ENCODE measurements at places on chromosomes 3 and 15.

DNA sequence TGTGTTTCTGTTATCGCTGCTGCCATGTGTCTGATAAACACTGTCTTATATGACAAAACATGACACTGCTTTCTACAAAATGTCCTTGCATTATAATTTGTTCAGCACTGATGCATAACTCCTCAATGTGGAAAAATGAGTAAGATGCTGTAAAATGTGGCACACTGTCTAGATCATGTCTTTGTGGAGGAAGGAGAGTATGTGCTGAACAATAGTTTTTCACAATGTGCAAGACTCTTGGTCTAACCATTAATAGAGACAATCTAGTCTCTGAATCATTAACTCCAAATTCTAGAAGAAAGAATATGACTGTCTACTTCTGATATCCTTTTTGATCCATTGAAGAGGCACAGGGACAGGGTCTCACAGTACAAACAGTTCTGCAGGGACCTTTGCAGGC lies 127.9 kb upstream of the RARB start:
- no peak for DNase-seq

DNA sequence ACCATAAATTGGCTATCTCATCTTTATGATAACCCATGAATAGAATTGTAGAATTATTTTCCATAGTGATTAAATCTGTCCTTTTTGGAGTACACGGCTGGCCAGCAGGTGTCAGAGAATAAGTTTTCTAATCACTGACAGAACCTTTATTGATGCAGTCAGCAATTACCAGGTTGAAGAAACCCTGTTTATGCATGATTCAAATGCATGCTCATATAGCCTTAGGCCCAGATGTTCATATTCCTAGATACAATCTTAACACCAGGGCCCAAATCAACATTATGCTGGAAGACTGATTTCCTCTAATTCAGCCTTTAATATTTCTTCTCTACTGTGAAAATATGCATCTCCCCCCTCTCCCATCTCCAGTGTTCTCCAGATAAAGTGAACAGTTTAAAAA lies 243.5 kb upstream of the DCBLD2 start:
- no peak for DNase-seq

DNA sequence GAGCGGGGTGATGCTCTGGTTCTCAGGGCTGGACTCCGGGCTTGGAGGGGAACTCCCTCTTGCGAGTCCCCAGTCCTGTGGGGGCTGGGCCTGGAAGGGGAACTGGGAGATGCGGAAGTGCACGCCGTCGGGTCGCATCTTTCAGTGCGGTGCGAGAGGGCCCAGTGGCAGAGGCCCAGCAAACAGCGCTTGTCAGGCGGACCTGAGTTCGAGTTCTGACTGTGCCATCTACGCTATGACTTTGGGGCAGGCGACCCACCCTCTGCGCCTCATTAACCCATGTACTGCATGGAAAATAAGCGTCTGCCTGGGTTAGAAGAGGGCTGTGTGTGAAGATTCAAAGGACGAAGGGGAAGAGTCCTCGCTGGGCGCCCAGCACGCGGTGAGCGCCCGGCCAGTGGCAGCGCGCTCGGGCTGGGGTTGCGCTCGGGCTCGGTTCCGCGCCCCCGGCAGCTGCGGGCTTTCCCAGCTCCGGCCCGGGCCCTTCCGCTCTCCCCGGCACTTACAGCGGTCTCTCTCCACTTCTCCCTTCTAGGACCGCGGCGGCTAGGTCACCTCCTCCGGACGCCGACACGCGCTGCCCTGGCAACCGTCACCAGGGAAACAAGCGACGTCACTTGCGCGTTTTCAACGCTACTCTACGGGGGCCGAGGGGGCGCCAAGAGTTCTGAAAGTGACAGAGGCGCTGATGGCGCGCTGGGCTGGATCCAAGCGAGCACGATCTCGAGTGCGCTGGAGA lies at the start of gene CCDC13:
TSS of gene CCDC13 (minus strand) at position 584 of the 739 bp plus-strand sequence. CDS start 14,908 bp downstream, outside the sequence.
- DNase-seq, result peak; percentile 68

- DNase-seq, result no peak
Measured at GRCh38 chr3:73259856-73260255, 198.4 kb downstream of the EBLN2 start.

DNA sequence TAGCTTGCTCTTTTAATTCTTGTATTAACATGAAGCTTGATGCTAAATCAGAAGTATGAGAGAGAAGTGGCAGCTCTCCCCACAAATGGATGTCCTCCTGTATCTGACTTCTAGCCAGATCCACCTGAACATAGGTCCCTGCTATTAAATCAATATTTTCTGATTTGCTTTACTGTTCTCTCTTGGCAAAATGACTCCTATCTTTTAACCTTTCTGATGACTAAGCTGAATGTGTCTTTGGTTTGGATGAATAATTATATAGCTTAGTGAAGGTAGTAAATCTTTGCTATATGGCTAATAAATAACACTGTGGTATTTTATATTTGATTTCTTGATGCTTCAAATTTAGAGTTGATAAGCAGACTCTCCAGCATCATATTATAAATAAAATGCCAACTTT lies 28.3 kb upstream of the ARL14 start:
- DNase-seq, result no peak

DNA sequence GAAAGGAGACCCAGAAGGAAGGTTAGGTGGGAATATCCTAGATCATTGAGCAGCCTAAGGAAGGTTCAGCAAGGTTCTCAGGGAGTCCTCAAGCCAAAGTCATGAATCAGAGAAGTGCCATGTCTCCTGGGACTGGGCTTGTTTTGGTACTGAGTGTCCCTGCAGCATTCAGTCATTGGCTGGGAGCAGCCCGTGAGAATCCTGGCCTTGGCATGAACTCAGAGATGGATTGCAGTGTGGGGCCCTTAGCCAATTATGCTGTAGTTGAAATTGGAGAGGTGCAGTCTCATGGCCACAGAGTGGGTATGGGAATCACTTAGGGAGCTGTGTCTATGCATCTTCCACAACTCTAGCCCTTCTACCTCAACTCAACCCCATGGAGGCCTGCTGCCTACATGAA lies 17.0 kb upstream of the PPM1L start:
- DNase-seq, result no peak

DNA sequence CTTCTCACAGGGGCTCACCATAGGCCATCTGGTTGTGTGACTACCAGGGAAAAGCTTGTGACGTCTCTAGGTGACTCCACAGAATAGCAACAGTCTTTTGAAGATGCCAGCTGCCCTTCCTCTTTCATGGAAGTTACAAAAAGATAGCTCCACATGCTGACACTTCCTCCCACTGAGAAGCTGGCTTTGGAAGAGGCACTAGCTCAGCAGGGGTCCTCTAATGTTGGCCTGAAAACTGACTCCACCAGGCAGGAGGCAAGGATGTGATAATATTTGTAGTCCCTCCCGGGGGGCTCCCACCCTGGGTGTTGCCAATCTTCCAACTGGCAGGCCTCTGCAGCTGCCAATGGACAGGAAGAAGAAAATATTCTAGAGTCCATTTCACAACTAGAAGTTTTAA lies 343.5 kb downstream of the NEK10 start:
- no peak for DNase-seq

DNA sequence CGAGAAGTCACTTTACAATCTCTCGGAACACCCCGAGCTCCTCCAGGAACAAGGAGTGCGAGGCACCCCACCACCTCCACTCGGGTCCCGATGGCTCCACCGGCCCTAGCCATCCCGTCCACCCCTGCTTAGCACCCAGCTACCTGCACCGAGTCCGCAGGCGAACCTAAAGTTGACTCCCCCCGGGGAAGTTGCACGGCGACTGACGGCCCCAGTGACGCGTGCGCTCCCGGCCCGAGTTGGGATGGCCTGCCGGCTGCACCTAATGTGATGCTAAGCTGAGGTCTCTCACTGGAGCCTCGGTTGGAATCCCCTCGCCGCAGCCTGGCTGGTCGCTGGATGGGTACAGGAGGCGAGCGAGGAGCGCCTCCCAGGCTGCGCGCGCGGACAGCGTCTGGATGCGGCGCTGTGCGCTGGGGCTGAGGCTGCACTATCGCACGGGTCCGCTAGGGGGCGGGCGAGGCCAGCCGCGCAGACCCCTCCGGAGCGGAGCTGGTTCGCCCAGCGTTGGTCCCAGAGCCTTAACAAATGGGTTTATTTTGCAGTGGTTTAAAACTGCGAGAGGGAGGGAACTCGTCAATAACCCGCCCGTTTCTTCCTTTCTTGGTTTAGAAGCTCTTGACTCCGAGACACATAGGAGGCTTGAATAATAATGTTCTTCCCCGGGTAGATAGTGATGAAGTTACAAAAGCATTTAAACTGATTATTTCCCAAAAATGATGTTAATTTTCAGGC lies at the start of gene OXTR:
TSS of gene OXTR (minus strand) at position 526 of the 735 bp plus-strand sequence. CDS start 1,426 bp downstream, outside the sequence.
- peak; percentile 13 for DNase-seq

GRCh38 chr3:30042916-30043555 lies 563.4 kb upstream of the TGFBR2 start:
- DNase-seq, result no peak

DNA sequence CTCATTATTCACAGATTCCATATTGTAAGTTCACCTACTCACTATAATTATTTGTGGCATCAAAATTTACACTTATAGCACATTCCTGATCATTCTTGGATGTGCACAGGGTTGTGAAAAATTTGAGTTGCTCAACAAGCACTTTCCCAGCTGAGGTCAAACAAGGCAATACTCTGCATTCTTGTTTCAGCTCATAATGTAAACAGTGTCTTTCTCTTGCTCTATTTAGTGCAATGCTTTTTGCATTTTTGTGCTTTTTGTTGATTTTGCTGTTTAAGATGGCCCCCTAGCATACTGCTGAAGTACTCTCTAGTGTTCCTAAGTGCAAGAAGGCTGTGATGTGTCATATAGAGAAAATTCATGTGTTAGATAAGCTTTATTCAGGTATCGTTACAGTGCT lies 66.7 kb upstream of the TNIK start:
- no peak for DNase-seq

DNA sequence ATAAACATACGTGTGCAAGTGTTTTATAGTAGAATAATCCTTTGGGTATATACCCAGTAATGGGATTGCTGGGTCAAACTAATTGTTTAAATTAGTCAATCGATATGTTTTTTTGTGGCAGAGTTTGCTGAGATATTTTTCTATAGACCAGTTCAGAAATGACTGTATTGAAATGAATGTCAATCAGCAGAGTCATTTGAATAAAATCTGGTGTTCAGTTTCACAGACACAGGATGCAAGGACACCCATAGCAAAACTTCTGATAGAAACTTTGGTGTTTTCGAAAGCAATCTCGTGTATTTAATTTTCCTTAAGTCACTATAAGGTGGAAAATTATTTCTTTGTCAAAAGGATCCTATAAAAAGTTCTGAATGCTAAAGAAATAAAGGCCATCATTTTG lies 434.4 kb downstream of the RAP2B start:
- DNase-seq, result no peak

GRCh38 chr15:56749982-56750381 lies 16.7 kb upstream of the ZNF280D start:
- DNase-seq, result no peak
